ENCODE measurements at places on chromosomes 5 and 9. TPM values are rescaled to one million over a fixed set of nuclear protein-coding genes. Genes with fewer than 3 reads are reported as not detected.
A peak's percentile ranks its signal among the peaks of the same experiment; 100 is the strongest.

DNA sequence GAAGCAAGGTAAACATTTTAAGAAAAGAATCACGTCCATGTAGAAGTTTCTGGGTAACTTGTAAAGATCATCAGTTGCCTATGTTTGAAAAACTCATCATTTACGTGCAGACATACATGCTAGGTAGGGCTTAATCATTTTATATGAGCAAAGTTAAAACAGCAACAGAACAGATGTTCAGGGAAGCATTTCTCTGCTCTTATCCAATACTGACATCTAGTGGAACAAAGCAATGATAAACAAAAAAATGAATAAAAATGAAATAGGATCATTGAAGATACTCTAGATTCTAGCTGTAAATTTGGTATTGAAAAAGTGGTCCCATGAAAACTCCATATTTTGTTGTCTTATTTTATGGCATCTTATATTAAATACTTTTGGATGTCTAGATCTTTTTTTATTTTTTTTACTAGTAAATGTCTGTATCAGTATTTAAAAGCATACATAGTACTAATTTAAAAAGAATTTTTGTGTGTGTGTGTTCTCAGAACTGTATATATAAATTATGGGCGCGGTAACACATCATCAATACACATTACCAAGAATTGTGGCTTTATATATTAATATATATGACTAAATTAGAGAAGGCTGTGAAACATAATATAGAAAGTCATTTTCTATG is 1050.2 kb downstream of the CDH12 start:
- H3K27me3 ChIP-seq, result no peaks in the 10 kb centered on the region
- DNase-seq, result no peak
- H3K36me3 ChIP-seq, result no peaks in the 10 kb centered on the region
- H3K4me1 ChIP-seq, result no peaks in the 10 kb centered on the region

DNA sequence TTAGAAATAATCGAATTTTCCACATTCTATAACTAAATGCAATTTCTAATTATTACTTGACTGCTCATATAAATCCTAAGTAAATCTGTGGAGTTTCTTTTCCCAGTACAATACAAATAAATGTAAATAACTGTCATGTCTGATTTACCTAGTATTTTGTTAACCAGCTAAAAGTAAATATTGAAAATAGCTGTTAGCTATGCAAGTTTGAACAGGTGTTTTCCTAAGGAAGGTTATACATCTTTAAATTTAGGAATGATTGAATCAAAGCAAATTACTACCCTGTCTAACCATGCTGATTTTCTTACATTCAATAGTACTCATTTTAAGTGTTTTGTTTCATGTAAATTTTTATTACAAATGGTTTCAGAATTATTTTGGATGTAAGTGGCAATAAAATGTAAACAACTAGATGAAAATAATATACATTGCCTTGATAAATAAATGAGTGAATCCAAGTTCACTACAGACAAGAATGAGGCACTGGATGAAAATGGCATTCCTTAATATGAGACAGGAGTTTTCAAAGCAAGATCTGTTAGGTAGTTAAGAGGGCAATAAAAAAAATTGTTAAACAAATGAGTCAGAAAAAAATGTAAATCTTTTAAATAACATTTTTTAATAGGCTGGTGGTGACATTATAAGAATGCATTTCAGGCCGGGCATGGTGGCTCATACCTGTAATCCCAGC is 15.8 kb downstream of the MCIDAS start:
- no peaks in the 10 kb centered on the region for H3K36me3 ChIP-seq
- H3K4me3 ChIP-seq, result no peak overlapping the region
- DNase-seq, result no peak
- H3K27ac ChIP-seq, result no peak overlapping the region

DNA sequence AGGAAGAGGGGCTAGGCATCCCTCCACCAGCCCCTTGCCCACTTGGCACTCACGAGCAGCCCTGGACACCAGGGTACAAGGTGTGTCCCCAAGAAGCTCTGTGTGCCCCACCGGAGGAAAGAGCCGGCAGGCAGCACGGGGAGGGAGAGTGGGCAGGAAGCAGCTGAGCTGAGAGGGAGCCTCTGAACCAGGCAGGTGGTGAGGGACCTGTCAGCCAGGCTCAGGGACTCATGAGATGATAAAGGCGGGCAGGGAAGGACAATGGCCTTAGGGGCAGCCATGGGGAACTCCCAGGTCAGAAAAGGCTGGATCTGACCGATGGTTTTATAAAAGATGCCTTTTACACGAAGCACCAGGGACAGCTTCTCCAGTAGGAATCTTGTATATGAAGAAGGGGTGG is 112.0 kb downstream of the VAV2 start:
- no peaks in the 10 kb centered on the region for H3K36me3 ChIP-seq
- H3K4me1 ChIP-seq, result no peaks in the 10 kb centered on the region
- H3K4me3 ChIP-seq, result no peak overlapping the region
- no peaks in the 10 kb centered on the region for H3K27me3 ChIP-seq
- no peak overlapping the region for H3K27ac ChIP-seq
- DNase-seq, result no peak

- no peaks in the 10 kb centered on the region for H3K27me3 ChIP-seq
- H3K36me3 ChIP-seq, result no peaks in the 10 kb centered on the region
- no peak for DNase-seq
- H3K4me1 ChIP-seq, result no peaks in the 10 kb centered on the region
- no peak overlapping the region for H3K4me3 ChIP-seq
- no peak overlapping the region for H3K27ac ChIP-seq
Observed at GRCh38 chr5:150062216-150062922, 24.0 kb downstream of the CSF1R start.

DNA sequence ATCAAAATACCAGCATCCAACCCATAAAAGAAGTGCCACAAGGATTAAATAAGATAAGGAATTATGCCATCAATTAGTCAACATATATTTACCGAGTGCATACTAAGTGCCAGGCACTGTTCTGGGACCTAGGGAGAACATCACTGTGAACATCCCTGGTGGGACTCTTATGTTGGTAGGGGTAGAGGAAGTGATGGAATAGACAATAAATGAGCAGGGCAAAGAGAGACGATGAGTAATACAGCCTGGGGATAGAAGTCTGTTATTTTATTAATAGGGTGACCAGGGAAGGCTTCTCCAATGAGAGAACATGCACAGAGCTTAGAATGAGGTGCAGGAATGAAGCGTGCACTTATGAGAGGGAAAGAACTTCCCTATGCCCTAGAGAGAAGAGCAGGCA is 47.4 kb upstream of the VLDLR start:
- H3K36me3 ChIP-seq, result no peaks in the 10 kb centered on the region
- DNase-seq, result no peak
- no peaks in the 10 kb centered on the region for H3K27me3 ChIP-seq
- H3K4me3 ChIP-seq, result no peak overlapping the region
- H3K27ac ChIP-seq, result no peak overlapping the region
- no peaks in the 10 kb centered on the region for H3K4me1 ChIP-seq

GRCh38 chr5:6770826-6771607 is 57.8 kb downstream of the TENT4A start:
- no peak overlapping the region for H3K4me3 ChIP-seq
- no peaks in the 10 kb centered on the region for H3K27me3 ChIP-seq
- H3K4me1 ChIP-seq, result no peaks in the 10 kb centered on the region
- H3K27ac ChIP-seq, result no peak overlapping the region

DNA sequence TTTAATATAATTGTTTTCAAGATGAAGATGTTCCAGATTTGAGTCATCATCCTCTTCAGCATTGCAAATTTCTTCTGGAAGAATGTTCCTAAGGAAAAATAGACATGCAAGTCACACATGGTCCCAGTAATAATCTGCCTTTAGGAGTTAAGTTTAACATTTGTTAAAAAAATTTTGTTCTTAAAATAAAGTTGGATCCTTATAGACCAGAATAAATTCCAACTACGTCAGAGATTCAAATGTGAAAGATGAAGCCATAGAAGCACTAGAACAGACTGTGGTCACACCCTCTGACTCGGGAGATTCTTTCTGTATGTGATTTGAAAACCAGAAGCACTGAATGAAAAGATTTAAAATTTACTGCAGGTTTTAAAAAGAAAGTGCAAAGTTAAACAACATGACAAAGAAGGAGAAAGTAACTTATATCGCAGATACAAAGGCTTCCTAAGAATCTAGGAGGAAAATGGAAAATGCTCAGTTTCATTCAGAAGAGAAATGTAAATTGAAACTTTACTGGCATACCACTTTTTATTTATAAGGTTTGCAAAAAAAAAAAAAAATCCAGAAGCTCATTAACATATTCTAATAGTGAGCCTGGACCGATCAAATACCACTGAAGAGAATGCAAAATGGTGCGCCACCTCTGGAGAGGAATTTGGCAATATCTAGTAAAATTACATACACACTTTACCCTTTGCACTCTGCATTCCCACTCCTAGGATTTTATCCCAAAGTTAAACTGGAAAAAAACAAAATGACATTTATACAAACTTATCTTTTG is 14.3 kb upstream of the ASPN start:
- no peak for DNase-seq
- H3K36me3 ChIP-seq, result no peaks in the 10 kb centered on the region
- no peak overlapping the region for H3K4me3 ChIP-seq
- no peak overlapping the region for H3K27ac ChIP-seq
- no peaks in the 10 kb centered on the region for H3K27me3 ChIP-seq

DNA sequence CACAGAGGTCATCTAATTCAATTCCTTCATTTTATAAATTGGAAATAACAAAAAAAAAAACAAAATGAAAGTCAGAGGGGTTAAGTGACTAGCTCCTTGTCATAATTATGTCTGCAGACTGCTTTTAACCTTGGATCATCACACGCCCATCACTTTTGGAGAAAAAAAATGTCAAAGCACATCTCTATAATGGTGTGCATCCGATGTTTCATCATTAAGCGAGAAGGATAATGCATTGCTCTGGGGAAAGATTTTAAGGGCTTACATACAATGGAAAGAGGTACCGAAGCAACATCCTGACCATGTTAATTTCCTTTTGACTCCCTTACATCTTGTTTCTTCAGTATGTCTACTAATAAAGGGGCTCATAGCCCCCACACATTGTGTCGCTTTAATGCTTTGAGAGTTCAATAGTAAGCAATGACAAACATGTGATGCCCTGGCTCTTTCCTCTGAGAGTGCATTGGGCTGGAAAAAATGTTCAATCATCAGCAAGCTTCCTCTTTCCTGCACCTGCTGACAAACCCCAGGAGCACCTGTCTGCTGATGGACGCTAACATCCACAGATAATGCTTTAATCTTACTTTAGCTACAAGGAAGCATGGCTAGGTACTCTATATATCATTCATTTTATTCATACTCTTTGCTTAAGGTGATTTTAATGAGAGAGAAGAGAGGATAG is 242.2 kb downstream of the SMARCA2 start:
- no peak for DNase-seq
- no peak overlapping the region for H3K4me3 ChIP-seq
- H3K27ac ChIP-seq, result no peak overlapping the region

DNA sequence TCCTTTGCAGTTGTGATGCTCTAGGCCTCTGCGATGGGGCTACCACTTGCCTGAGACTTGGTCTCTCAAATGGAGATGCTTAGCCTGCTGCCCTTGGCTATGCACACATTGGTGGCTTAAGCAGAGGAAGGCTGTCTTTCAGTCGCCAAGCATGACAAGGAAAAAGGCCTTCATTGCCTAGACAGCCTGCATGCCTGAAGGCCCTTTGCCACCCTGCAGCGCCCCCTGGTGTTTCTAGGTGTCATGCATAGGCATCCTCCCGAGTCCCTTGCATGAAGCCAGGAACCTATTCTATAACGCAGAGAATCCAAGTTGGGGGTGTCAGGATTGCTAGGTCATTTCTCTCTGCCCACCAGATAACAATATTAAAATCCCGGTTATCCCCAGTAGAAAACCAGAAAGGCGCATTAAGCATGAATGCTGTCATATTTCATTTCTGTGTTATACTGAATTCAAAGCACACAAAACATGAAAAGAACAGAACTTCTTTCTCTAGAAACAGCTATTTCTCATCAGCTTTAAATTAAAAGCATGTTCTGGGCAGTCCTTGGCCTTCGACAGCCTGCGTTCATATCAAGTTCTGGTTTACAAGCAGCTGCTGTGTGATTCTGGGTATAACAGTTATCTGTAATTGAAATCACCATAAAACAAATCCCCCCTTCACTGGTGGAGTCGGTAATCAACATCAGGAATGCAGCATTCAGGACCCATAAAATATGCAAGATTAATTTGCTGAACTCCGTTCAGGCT is 59.7 kb upstream of the TRPC7 start:
- H3K36me3 ChIP-seq, result no peaks in the 10 kb centered on the region
- H3K4me3 ChIP-seq, result no peak overlapping the region
- H3K4me1 ChIP-seq, result no peaks in the 10 kb centered on the region
- H3K27ac ChIP-seq, result no peak overlapping the region

GRCh38 chr9:137034039-137034708 is 2.3 kb upstream of the FUT7 start:
- no peak for DNase-seq
- peak overlapping the region; percentile 68 for H3K27ac ChIP-seq
- no peaks in the 10 kb centered on the region for H3K27me3 ChIP-seq
- peaks cover 1% of the 10 kb centered on the region for H3K36me3 ChIP-seq
- H3K4me1 ChIP-seq, result peaks cover 45% of the 10 kb centered on the region
- H3K4me3 ChIP-seq, result no peak overlapping the region

DNA sequence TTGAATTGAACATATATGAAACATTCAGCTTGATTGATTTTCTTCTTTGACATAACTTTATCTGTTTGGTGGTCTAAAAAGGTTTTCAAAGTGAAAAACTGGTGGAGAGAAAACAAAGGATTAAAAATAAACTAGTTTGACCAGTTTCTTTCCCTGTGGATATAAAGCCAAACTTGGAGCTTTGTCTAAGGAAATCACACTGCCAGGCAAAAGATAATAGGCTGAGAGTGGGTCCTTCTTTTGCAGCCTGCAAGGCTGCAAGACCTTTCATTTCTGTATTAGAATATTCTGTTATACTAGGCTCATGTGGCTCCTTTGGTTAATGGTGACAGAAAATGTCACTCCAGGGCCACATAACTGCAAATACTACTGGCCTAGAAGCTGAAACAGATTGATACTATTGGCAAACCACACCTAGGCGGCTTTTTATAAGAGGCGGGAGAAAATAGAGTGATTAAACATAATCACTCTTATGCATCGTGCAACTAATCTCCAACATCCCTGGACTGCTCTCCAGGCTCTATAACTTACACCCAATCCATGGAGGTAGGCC is 129.1 kb upstream of the ZNF462 start:
- H3K27me3 ChIP-seq, result no peaks in the 10 kb centered on the region
- no peak overlapping the region for H3K27ac ChIP-seq
- H3K4me3 ChIP-seq, result no peak overlapping the region
- no peak for DNase-seq
- H3K36me3 ChIP-seq, result no peaks in the 10 kb centered on the region
- H3K4me1 ChIP-seq, result no peaks in the 10 kb centered on the region

DNA sequence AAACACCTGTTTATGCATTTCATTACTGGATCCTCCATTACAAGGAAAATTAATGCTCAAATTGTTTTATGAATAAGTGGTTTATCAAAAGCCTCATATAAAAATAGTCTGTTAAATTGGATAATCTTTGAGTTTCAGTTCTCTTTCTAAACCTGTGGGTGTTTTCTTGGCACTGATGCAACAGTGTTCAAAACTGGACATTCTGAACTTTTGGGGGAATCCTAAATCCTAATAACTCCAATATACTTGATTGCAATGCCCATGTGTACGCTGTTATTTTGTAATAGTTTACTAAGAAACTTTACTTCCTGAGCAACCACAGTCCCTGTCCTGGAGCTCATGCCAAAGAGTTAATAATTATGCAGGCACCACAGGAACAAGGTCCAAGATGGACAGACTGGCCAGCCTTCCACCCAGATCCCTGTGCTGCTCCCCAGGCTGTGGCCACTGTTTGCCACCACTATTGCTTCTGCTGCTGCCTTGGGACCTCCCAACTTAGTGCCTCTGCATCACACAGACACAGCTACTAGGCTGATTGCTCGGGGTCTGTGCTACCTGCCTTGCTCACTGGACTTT is 14.0 kb downstream of the IRGM start:
- no peak overlapping the region for H3K4me3 ChIP-seq
- H3K4me1 ChIP-seq, result no peaks in the 10 kb centered on the region
- H3K27me3 ChIP-seq, result no peaks in the 10 kb centered on the region
- DNase-seq, result no peak
- H3K36me3 ChIP-seq, result no peaks in the 10 kb centered on the region
- no peak overlapping the region for H3K27ac ChIP-seq

CYLC2 gene
- not detected for total RNA-seq

CDC20B gene
- not detected for total RNA-seq

All from Peyer's patch (tissue), 4 donors.